MCF 10A (cell line): ENCODE measurements at places on chromosomes 1 and 21.

DNA sequence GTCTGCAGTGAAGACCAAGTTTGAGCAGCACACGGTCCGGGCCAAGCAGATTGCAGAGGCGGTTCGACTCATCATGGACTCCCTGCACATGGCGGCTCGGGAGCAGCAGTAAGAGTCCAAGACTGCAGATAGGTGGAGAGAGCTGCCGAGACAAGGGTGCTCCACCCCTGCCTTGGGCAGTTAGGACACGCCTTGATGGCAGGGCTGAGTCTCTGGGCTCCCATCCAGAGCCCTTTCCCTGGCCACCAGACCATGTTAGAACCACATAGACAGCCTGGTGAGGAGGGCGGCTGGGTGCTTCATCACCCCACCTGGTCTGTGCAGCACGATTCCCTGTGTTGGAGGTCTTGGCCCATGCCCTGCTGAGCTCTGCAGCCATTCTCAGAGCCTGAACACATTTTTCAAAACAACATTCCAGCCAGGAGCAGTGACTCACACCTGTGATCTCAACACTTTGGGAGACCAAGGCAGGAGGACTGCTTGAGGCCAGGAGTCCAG lies 17.3 kb upstream of the MIIP start:
- peak; percentile 63 for DNase-seq
- peaks cover 11% of the 10 kb centered on the region for H3K4me1 ChIP-seq
- no peak overlapping the region for H3K4me3 ChIP-seq
- H3K27me3 ChIP-seq, result no peaks in the 10 kb centered on the region
- peaks cover 100% of the 10 kb centered on the region for H3K36me3 ChIP-seq

- peaks cover 34% of the 10 kb centered on the region for H3K4me1 ChIP-seq
- H3K27me3 ChIP-seq, result no peaks in the 10 kb centered on the region
- DNase-seq, result peak; percentile 35
- H3K27ac ChIP-seq, result peak overlapping the region; percentile 85
- H3K36me3 ChIP-seq, result peaks cover 9% of the 10 kb centered on the region
- H3K4me3 ChIP-seq, result peak overlapping the region; percentile 70
These were observed 27.6 kb downstream of the C2CD2 start for GRCh38 chr21:41926117-41926806.

- no peak for DNase-seq
- peaks cover 21% of the 10 kb centered on the region for H3K4me1 ChIP-seq
- H3K27me3 ChIP-seq, result no peaks in the 10 kb centered on the region
- no peak overlapping the region for H3K4me3 ChIP-seq
- H3K36me3 ChIP-seq, result no peaks in the 10 kb centered on the region
These were observed 104.6 kb downstream of the ADSS2 start for GRCh38 chr1:244346972-244347618.

DNA sequence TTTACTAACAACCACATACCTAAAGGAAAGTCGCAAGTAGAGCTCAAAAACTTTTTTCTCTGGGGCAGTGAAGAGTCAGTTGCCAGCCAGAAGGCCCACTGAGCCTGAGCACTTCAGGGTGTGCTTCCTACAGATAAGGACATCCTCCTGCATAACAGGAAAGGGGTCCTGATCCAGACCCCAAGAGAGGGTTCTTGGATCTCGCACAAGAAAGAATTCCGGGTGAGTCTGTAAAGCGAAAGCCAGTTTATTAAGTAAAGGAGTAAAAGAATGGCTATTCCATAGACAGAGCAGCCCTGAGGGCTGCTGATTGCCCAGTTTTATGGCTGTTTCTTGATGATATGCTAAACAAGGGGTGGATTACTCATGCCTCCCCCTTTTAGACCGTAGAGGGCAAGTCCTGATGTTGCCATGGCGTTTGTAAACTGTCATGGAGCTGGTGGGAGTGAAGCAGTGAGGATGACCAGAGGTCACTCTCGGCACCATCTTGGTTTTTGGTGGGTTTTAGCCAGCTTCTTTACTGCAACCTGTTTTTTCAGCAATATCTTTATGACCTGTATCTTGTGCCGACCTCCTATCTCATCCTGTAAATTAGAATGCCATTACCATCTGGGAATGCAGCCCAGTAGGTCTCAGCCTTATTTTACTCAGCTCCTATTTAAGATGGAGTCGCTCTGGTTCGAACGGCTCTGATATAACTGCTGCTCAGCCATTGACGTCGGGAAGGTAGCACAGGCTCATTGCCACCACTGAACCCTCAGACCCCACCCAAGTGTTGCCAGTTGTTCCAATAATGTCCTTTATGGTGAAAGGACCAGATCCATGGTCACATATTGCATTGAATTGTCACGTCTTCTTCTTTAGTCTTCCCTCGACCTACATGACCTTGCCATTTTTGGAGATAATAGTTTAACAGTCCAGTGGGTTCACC lies 96.6 kb upstream of the ERRFI1 start:
- H3K36me3 ChIP-seq, result peaks cover 7% of the 10 kb centered on the region
- H3K27ac ChIP-seq, result peak overlapping the region; percentile 92
- peaks cover 27% of the 10 kb centered on the region for H3K4me1 ChIP-seq
- H3K4me3 ChIP-seq, result no peak overlapping the region
- H3K27me3 ChIP-seq, result no peaks in the 10 kb centered on the region

GRCh38 chr1:16727190-16728111 lies 12.9 kb upstream of the RNU1-4 start:
- no peaks in the 10 kb centered on the region for H3K27me3 ChIP-seq
- DNase-seq, result peak; percentile 35
- no peaks in the 10 kb centered on the region for H3K4me1 ChIP-seq

GRCh38 chr21:46425571-46425970 lies 33.1 kb upstream of the DIP2A start:
- H3K4me3 ChIP-seq, result no peak overlapping the region
- DNase-seq, result no peak
- H3K27me3 ChIP-seq, result no peaks in the 10 kb centered on the region
- peaks cover 35% of the 10 kb centered on the region for H3K36me3 ChIP-seq

GRCh38 chr1:29756498-29756897 lies 520.2 kb downstream of the PTPRU start:
- peaks cover 13% of the 10 kb centered on the region for H3K27me3 ChIP-seq
- H3K4me1 ChIP-seq, result no peaks in the 10 kb centered on the region
- no peaks in the 10 kb centered on the region for H3K36me3 ChIP-seq

GRCh38 chr1:27726173-27727044 lies 648 bp downstream of the FAM76A start:
- peak overlapping the region; percentile 88 for H3K4me3 ChIP-seq
- peaks cover 11% of the 10 kb centered on the region for H3K4me1 ChIP-seq
- peak; percentile 27 for DNase-seq
- peaks cover 39% of the 10 kb centered on the region for H3K36me3 ChIP-seq
- peak overlapping the region; percentile 19 for H3K27ac ChIP-seq

- no peak overlapping the region for H3K27ac ChIP-seq
- no peak for DNase-seq
- peaks cover 20% of the 10 kb centered on the region for H3K4me1 ChIP-seq
- no peaks in the 10 kb centered on the region for H3K27me3 ChIP-seq
- no peak overlapping the region for H3K4me3 ChIP-seq
- peaks cover 62% of the 10 kb centered on the region for H3K36me3 ChIP-seq
These were observed 11.8 kb downstream of the AHCTF1 start for GRCh38 chr1:246919902-246920301.

DNA sequence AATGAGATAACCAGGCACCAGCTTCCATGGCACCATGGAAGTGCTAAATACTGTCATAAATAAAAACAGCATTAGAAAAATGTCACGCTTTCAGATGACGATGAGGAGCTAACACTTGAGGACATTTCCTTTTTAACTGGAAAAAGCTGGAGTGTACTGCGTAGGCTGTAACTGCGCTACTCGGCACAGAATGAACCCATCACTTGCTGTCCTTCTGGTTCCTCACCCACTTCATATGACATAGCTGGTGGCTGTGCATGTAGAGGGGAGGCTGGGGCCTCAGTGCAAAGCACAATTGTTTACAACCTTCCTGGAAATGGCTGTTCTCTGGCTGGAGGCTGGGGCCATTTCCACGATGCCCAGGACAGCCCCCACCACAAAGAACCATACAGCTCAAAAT lies 55.7 kb downstream of the NTPCR start:
- H3K27ac ChIP-seq, result no peak overlapping the region
- no peaks in the 10 kb centered on the region for H3K27me3 ChIP-seq
- H3K4me1 ChIP-seq, result no peaks in the 10 kb centered on the region
- H3K4me3 ChIP-seq, result no peak overlapping the region
- H3K36me3 ChIP-seq, result peaks cover 30% of the 10 kb centered on the region

DNA sequence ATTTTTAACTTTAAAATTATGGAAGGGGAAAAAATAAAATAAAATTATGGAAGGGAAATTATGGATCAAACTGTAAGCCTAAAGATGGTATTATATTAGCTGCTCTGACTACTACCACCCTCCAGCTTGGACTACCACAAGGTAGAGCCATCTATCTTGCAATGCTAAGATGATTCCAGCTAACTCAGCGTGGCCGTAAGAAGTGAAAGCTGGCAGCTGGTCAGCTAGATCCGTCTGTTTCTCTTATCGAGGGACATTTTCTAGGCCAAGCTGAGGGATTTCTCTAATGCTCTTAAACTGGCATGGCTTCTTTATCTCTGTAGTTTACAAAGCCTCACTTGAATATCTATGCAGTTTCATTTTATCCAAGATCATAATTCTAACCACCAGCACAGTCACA lies 31.5 kb downstream of the LYST start:
- no peak overlapping the region for H3K27ac ChIP-seq
- no peak for DNase-seq
- H3K4me3 ChIP-seq, result no peak overlapping the region
- H3K27me3 ChIP-seq, result no peaks in the 10 kb centered on the region
- peaks cover 6% of the 10 kb centered on the region for H3K36me3 ChIP-seq
- H3K4me1 ChIP-seq, result peaks cover 6% of the 10 kb centered on the region

- peaks cover 22% of the 10 kb centered on the region for H3K4me1 ChIP-seq
- H3K27ac ChIP-seq, result peak overlapping the region; percentile 95
- DNase-seq, result peak; percentile 98
- H3K36me3 ChIP-seq, result no peaks in the 10 kb centered on the region
- H3K27me3 ChIP-seq, result no peaks in the 10 kb centered on the region
These were observed 33.6 kb downstream of the ACOT11 start for GRCh38 chr1:54581621-54582035.

DNA sequence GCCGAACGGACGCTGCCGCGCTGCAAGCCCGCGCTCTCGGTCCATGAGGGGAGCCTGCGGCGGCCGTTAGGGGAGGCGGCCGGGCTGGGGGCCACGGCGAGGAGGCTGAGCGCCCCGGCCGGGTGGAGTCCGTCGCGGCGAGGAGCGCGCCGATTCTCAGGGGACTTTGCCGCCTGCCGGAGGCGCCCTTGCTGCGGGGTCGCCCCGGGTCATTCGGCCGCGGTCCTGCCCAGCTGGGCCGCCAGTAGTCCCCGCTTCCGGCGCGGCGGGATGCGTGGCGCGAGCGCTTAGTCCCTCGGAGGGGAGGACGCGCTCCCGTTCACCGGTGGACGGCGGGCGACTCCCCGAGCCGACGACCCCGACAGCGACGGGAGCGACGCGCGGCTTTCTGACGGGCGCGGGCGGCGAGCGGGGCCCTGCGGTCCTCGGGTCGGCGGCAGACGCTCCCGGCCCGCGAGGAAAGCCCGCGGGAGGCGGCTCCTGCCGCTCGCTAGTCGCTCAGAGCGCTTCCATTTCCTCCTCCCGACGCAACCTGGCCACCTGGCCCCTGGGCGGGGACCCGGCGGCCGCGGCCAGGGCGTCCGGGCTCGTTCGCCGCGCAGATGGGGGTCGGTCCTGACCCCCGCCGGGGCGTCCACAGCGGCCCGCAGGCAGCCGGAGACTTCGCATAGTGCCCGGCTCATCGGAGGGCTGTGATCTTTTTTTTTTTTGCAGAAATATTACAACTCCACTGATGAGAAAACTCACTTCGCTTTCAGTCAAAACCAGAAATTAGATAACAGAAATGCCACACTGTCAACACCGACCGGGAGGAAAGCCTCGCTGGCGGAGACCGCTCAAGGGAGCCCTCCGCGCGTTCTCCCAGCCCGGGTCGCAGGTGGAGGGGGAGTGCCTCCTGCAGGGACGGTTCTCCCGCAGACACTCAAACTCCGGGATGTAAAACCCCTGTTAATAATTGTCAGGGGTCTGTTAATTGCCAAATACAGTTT lies 641 bp upstream of the ZBTB21 start:
- H3K4me3 ChIP-seq, result peak overlapping the region; percentile 78
- H3K27me3 ChIP-seq, result no peaks in the 10 kb centered on the region
- DNase-seq, result peak; percentile 5
- H3K36me3 ChIP-seq, result no peaks in the 10 kb centered on the region
- peak overlapping the region; percentile 95 for H3K27ac ChIP-seq

DNA sequence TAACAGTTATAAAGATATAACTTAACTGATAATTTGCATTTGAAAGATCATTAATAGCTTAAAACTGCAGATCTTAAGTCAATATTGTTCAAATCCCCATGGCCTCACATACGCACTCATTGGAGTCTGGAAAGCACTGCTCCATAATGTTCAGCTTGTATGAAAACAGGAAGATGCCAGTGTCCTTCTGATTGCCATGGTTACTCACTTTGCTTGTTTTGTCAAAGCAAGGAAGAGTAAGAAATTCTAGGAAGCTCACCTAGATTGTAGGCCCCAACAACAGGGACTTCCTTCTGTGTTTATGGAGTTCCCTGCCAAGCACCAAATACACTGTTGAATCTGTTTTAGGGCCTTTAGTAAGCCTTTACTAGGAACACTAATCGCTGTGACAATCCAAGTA lies 10.9 kb downstream of the GAS5 start:
- no peaks in the 10 kb centered on the region for H3K27me3 ChIP-seq
- H3K4me1 ChIP-seq, result no peaks in the 10 kb centered on the region
- no peak overlapping the region for H3K4me3 ChIP-seq
- H3K27ac ChIP-seq, result no peak overlapping the region
- DNase-seq, result no peak

DNA sequence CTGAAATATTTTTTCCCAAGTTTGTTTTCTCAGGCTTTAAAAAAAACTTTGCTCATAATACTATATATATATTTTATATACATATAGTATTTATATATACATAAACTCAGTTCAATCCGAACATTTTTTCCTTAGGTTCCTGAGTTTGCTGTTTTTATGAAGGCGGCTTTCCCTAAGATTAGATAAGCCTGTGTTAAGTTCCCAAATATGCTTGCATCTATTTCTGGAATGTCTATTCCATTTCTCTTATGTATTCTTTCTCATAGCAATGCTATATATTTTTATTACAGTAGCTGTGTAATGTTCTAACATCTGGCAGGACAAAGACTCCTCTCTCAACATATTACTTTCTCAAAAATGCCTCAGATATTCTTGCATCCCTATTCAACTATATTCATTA lies 45.9 kb downstream of the ADSS2 start:
- no peak overlapping the region for H3K4me3 ChIP-seq
- no peak for DNase-seq
- no peak overlapping the region for H3K27ac ChIP-seq
- no peaks in the 10 kb centered on the region for H3K27me3 ChIP-seq

DNA sequence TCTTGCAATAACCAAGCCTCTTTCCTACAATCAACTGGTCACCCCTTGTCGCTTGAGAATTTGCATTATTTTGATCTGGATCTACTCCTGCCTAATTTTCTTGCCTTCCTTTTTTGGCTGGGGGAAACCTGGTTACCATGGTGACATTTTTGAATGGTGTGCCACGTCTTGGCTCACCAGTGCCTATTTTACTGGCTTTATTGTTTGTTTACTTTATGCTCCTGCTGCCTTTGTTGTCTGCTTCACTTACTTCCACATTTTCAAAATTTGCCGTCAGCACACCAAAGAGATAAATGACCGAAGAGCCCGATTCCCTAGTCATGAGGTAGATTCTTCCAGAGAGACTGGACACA lies 743 bp downstream of the GPR52 start:
- no peak overlapping the region for H3K27ac ChIP-seq
- no peaks in the 10 kb centered on the region for H3K4me1 ChIP-seq
- no peaks in the 10 kb centered on the region for H3K27me3 ChIP-seq
- H3K4me3 ChIP-seq, result no peak overlapping the region
- DNase-seq, result no peak
